ENCODE measurements at places on chromosomes 3 and 15.

- H3K36me3 ChIP-seq: peaks cover 9% of the 10 kb centered on the region
- H3K27ac ChIP-seq: no peak overlapping the region
- no peaks in the 10 kb centered on the region for H3K27me3 ChIP-seq
- H3K4me1 ChIP-seq: no peaks in the 10 kb centered on the region
Observed at GRCh38 chr15:25763331-25763751, 99.8 kb downstream of the ATP10A start.

DNA sequence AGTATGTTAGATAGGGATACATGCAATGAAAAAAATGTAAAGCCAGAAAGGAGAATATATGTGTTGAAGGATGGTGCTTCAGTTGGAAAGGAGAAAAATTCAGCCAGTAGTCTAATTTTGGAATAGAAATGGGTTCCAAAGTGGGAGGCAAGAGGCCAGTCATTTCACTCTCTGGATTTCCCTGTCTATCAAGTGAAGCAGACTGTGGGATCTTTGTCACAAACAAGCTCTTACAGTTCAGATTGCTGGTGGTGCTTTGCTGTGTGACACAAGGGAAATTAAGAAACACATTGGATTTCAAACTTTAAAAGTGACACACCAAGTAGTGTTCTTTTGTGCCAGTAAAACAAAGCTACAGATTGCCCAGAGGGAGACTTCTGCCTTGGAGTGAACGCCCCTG, 82.0 kb upstream of the BFSP2 start:
- no peak overlapping the region for H3K27ac ChIP-seq
- H3K4me3 ChIP-seq: no peak overlapping the region
- no peaks in the 10 kb centered on the region for H3K27me3 ChIP-seq
- no peaks in the 10 kb centered on the region for H3K4me1 ChIP-seq
- DNase-seq: no peak
- no peaks in the 10 kb centered on the region for H3K36me3 ChIP-seq

DNA sequence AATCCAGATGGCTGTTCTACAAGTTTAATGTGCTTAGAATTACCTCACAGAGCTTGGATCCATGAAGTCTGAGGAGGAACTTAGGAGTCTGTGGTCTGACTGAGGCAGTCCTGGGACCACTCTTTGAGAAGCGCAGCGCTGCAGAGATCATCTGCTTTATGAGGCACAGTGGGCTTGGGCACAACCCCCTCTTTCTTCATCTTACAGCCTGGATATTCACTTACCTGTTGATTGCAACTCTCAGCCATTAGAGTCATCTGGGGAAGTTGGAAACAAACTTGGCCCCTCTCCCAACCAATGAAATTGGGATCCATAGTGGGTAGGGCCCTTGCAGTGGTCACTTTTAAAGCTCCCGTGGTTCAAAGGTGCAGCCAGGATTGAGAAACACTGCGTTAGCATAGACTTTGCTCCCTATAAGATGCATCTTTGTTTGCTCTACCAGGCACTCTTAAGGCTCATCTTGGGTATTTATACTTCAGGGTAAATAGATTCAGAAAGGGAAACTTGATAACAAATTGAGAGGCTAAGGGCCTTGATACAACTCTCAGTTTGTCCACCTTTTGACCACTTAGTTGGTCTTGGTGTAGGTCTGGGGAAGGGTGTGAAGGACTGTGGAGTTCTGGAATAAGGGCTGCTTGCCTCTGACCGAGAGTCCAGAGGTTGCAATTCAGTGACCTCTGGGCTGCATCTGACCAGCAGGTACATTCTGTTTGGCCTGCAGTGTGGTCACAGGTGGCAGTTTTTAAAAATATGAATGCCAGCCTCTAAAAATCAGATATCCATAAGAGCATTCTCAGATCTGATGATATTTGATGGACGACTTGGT, 22.8 kb downstream of the FEM1B start:
- H3K4me3 ChIP-seq: no peak overlapping the region
- no peaks in the 10 kb centered on the region for H3K4me1 ChIP-seq
- DNase-seq: no peak
- H3K27me3 ChIP-seq: no peaks in the 10 kb centered on the region
- H3K36me3 ChIP-seq: peaks cover 26% of the 10 kb centered on the region

GRCh38 chr15:35058534-35059054, 26.5 kb downstream of the NANOGP8 start:
- no peaks in the 10 kb centered on the region for H3K36me3 ChIP-seq
- H3K4me3 ChIP-seq: no peak overlapping the region
- DNase-seq: no peak
- no peak overlapping the region for H3K27ac ChIP-seq
